Stimulated activated CD8-positive, alpha-beta memory T cell treated with anti-CD3 and anti-CD28 coated beads, Interleukin-12 subunit alpha, Interleukin-12 subunit beta, amount 100 ng/mL, for 1 hour (primary cell): ENCODE measurements at places on chromosomes 7 and 10.

DNA sequence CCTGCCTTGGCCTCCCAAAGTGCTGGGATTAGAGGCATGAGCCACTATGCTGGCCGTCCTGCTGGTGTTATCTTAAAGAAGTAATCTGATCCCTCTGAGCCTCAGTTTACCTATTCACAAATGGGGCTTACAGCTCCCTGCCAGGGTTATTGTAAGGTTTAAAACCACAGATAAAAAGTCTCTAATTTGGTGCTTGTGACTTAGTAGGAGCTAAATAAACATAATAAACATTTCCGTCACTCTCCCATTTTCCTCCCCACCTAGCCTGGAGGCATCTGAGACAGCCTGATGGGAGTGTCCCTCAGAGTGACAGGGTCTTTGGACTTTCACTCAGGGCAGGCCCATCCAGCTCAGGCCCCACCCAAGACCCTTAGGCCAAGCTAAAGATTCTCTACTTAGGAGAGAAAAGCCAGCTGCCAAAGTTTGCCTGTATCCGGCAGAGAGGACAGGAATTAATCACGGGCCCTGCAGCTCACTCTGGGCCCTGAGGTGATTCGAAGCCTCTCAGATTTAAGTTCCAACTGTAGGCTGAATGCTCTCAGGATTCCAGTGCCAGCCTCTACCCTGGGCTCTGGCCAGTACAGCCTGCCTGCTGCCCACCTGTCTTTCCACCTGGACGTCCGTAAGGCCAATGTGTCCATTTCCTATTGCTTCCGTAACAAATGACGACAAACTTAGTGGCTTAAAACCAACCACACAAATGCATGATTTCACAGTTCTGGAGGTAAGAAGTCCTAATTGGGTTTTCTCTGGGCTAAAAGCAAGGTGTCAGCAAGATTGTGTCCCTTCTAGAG, 21.8 kb upstream of the DUSP5 start:
- no peak for DNase-seq

GRCh38 chr10:48694371-48695030, 9.8 kb downstream of the WDFY4 start:
- DNase-seq: no peak

GRCh38 chr10:96626795-96627194, 40.0 kb upstream of the TM9SF3 start:
- no peak for DNase-seq

- no peak for DNase-seq
Measured at GRCh38 chr10:2948127-2948854, 119.1 kb upstream of the PFKP start.

DNA sequence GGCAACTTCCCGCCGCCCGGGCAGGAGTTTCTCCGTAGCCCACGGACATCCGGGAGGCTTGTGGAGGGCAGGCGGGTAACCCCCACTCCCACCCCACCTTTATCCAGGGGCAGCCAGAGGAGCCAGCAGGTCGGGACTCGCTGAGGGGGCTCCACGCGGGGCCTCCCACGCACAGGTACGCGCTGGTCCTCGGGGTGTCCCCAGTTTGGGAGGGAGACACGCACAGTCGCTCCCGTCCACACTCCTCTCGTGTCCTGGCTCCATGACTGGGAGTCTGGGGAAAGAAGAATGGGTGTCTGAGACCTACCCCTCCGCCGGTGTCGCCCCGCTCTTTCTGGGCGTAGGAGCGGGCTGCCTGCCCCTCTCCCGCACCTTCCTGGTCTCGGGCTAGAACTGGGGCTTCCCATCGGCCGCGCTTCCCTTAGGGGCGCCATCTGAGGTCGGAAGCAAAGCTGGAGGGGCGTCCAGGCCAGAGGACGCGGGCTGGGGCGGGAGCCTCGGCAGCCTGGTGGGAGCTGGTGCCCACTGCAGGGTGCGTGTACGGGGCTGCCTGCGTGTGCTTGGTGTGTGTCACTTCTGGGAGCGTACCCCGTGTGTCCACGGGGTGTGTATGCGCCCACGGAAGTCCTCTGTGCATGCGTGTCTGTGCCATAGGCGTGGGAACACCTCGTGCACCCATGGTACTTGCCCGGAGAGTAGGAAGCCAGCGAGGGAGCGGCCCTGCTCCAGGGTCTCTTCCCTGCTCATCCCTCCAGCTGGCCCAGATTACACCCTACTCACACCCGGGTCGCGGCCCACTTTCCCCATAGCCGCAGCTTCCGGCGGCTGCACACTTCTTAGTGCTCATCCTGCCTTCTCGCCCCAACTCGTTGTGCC, 73.0 kb upstream of the LEP start:
- no peak for DNase-seq

GRCh38 chr10:116769368-116769767, 27.0 kb upstream of the HSPA12A start:
- DNase-seq: no peak

GRCh38 chr10:22230158-22230833, 12.5 kb upstream of the EBLN1 start:
- no peak for DNase-seq

- DNase-seq: no peak
Measured at GRCh38 chr7:156635529-156636385, 4.8 kb upstream of the RNF32 start.

GRCh38 chr7:134701272-134701671, 54.6 kb downstream of the BPGM start:
- DNase-seq: no peak

DNA sequence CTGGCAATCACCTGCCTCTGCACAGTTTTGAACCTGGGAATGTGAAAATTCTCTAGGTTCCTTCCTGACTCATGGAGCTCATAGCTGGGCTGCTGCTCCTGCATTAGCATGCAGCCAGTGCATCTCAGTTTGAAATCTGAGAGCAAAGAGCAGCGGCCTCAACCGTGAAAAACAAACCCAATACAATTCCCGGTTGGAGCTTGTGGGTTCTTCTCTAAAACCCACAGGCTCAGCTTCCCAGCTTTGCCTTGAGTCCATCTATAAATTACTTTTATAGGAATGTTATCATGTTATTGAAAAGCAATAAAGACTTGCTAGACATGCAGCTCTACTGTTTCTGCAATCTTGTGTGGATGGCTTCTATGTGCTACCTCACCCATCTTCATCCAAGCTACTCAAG, 191.7 kb downstream of the CXCL12 start:
- no peak for DNase-seq

- no peak for DNase-seq
Measured at GRCh38 chr10:123721441-123722049, 55.4 kb downstream of the GPR26 start.

DNA sequence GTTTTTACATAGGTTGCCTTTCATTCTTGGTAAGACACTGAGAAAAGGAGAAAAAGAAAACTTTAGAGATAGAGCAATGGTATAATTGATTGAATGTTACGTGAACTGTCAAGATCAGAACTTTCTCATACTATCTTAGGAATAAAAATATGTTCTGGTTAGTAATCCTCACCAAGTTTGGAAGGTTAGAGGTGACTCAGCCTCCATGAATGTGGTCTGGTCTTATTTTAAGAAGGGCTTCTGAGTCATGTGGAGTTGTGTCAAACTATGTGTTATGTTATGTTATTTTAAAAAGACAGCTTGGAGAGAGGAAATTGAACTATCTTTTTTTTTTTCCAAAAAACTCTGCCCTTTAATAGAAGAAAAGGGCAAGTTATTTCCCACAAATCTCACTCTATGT, 458.6 kb upstream of the KLF6 start:
- no peak for DNase-seq

GRCh38 chr10:77392851-77393250, 244.8 kb downstream of the KCNMA1 start:
- DNase-seq: no peak

- no peak for DNase-seq
Measured at GRCh38 chr7:26434974-26435373, 143.3 kb downstream of the SNX10 start.

GRCh38 chr10:34008656-34009055, 674.2 kb upstream of the NRP1 start:
- no peak for DNase-seq

DNA sequence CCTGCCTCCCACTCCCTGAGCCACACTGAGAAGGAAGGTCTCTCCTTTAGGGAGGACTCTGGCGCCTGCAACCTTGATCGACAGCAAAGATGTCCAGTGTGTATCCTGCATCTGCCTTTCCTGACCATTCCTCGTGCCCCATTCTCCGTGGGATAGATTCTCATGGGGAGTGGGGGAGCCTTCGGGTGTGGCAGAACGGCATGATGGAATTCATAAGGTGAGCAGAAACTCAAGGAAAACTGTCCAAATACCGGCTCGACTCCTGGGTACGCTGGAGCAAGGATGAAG, 636 bp upstream of the RARRES2 start:
- DNase-seq: no peak

GRCh38 chr7:101939136-101939695, 121.8 kb downstream of the CUX1 start:
- no peak for DNase-seq

DNA sequence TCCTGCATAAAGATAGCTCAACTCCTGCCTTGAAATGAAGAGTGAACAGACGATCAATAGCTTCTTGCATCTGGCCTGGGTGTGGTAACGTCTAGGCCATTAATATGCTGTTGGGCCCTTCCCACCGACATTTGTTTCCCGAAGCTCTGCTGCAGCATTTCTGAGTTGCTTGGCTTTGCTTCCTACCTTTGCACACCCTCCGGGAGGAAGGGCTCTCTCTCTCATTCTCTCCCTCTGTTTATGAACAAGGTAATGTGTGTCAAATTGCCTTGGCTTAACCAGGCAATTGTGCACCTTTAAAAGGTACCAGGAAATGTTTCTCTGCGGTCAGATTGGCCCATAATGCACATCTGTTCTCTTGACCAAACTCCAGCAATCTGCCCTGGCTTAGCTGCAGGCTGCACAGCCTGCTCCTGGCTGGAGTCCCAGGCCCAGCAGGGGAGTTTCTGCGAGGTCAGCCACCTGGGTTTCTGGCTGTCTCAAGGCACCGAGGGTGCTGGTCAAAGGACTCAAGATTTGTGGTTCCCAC, 223.7 kb downstream of the SNX10 start:
- DNase-seq: no peak
